NT2/D1 (cell line): ENCODE measurements at places on chromosomes 4 and X.

DNA sequence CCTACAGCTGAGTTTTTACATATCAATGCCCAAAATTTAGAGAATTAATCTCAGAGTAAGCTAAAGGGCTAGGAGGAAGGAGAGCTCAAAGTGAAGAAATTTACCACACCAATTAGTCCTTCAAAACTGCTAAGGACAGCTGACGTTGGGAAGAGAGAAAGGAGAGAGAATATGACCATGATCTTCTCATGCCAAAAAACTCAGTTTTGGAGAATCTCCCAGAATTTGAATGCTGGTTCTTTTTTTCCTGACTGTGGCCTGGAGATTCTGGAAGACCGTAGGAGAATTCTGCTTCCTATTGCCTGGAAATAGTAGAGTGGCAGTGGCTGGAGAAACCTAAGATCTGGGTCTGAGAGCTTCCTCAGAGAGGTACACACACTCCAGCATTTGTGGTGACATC is 834.4 kb upstream of the SLIT2 start:
- DNase-seq, result no peak

DNA sequence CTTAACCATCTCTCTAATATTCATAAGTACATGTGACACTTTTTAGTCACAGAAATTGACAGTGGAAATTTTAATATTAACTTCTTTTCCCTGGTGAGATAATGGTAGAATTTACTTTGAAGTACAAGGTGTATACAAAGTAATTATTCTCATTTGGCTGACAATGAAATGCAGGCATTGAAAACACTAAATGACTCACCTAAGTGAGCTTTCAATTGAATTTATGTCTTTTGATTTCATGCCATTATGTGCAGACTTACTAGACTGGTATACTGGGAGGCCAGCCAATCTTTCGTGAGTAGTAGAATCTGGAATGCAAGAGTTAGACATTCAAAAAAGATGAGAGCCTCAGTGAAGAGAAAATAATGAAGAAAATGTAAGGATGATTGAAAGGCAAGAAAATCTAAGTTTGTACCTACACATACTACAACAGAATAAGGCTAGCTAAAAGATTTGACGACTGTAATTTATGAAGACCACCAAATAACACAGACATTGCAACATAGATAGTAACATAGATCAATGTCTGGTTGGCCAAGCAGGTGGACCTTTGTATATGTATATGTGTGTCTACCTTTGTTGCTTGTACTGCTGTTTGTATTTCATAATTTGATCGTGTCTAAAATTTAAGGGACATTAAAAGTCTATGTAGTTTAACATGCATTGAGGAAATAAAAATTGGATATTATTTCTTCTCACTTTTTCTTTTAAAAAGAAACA is 459.7 kb downstream of the IL15 start:
- DNase-seq, result no peak

GRCh38 chr4:168475745-168476144 is 4.5 kb downstream of the DDX60L start:
- no peak for DNase-seq

DNA sequence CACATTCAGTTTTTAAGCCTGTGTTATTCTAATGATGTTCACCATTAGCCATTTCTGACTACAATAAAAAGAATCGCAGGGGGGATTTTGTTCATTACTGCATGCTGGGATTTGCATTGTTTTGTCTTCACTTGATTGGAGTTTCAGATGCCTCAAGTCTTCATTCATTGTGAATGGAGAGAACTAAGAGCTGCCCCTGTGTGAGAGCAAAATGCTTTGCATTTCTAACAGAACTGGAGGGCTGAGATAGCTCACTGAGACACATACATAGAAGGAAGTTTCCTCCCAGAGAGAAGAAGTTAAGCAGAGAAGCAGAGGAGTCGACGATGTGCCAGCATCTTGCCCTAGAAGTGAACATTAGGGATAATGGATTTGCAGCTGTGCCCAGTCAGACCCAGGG is 113.5 kb upstream of the GATB start:
- DNase-seq, result peak; percentile 54

GRCh38 chr4:184807797-184808712 is 17.7 kb downstream of the ACSL1 start:
- DNase-seq, result peak; percentile 72

- DNase-seq, result no peak
Observed at GRCh38 chr4:52948057-52948423, 85.9 kb downstream of the RASL11B start.

DNA sequence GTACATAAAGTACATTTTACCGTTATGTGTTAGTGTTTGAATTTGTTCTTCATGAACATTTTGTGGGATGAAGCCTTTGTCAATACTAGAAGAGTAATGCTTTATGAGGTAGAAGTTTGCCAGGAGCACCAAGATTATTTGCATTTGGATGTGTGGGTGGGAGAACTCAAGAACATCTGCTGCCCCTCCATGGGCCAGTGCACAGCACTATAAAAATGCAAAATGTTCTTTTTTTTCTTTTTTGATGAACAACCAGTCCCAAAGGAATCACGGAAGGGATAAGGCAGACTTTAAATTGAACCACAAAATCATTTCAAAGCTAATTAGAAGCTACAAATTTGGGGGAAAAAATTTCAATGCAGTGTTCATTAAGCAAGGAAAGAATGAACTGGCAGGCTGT is 300.3 kb upstream of the NWD2 start:
- DNase-seq, result no peak

DNA sequence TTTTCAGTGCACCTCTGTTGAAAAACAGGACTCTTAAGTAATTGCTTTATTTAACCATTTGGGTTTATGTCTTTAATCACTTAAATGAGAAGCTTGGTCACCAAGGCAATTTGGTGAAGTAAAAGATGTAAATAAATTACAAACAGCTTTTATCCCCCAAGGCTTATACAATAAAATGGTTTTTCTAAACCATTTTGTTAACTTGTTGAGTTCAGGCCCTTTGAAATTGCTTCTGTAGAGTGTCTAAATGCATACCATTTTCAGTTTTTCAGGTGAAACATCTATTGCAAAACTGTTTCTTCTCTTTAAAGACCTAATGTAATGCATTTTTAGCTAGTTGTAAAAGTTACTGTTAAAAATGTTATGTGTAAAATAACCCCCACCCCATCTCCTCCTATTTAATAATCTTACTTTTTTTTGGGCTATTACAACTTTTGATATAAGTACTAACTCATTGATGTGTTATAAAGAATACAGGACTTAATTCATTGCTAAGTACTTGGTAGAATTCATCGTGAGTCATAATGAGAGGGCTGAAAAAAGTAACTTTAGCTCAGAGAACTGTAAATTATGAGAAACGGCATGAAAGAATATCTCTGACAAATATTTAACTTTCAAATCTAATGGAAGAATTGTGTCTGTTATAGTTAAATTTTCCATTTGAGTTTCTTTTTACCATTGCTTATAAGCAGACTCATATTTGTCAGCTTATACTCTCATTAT is 4.5 kb downstream of the RAPGEF2 start:
- no peak for DNase-seq

- DNase-seq, result no peak
Observed at GRCh38 chrX:150790021-150790420, 96.8 kb downstream of the MTMR1 start.

GRCh38 chr4:9923195-9923812 is 98.0 kb downstream of the SLC2A9 start:
- no peak for DNase-seq

DNA sequence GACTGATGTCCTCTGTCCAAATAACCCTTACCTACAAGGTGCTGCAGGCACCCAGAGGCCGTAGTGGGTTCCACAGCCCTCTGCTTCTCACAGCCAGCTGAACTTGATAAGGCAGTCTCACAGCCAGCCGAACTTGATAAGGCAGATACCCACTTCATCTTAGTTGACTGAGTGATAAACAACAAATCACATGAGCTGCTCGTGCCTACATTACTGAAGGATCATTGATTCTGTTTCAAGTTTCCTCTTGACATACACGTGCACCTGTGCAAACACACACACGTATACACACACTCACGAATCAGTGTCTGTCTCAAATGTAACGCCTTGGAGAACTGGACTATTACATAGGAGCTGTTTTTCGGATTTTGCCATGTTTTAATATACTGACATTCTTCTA is 276.3 kb downstream of the DCTD start:
- no peak for DNase-seq

DNA sequence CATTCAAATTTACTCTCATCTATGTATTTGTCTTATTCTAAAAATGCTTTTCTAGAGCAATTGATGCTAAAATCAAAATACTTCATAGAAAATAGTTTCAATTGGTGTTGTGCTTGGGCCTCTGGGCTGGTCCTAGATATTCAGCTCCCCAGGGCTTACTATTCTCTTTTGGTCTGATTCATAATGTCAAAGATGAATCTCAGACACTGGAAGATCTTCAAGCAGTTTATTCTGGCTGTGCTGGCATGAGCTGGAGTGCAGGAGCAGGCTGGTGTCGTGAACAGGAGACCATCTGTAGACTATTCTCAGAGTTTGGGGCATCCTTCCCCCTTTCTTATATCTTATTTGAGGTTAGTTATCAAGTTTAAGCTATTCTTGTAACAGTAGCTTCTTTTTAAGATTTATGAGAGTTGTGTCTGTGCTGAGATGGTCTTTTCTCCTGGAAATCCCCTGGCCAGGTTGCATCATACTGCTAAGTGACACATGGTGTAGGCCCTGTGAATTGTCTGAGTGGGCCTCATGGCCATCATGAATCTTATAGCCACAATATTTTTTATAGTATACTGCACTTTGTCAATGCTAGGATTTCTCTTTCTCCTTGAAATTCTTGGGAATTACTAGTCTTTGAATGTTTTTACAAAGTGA is 1624.0 kb upstream of the IGFBP7 start:
- DNase-seq, result no peak

DNA sequence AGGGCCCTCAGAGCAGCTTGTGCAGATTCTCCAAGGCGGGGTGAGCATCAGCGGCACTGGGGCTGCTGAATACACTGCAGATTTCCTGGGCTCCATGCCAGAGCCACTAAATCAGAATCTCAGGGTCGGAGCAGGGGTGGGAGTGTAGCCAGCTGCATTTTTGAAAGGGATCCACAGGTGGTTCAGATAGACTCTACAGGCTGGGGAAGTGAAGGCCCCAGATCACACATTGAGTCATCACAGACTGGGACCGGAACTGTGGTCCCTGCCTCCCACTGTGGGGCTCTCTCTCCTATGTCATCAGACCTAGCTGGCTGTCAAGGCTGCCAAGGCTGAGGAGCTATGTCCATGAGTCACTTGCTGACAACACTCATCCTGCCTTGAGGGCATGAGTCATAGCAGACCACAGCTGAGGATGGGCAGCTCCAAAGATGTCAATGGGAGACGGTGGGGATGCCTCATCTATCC is 162.3 kb upstream of the MAMLD1 start:
- no peak for DNase-seq

DNA sequence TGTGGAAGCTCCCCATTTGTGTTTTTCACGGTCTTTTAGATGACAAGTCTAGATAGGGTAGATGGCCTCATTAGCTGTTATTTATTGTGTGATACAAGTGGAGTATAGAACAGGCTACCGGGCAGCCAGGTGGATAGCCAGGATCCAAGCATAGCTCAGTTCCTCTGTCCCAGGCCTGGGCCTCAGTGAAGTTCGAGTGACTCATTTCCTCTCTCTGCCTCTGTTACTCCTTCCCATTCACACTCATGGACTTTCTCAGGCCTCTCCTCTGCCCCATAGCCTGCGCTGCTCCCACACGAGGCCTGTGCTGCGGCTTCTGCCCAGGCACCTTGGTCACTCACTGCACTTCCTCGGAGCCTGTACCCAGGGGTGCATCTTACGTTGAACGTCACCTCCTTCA is 54.5 kb downstream of the TENM3 start:
- no peak for DNase-seq

- DNase-seq, result no peak
Observed at GRCh38 chr4:163344147-163345125, 744 bp downstream of the NPY5R start.

DNA sequence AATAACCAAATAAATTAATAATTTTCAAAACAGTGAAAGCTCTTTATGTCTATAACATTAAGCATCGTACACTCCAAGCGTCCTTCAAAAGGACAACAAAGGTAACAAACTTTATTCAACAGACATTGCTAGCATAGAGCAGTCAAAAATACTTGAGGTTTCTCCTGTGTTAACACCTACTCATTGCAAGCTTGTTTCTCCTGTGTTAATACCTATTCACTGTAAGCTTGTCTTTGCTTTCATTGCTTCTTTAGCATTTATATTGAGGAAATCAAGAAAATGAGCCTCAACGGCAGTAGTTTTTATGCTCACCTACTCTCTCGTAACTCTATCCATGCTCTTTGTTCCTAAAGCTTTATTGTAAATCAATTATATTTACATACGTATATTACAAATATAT is 3.5 kb downstream of the SPOCK3 start:
- DNase-seq, result no peak

- DNase-seq, result no peak
Observed at GRCh38 chrX:49233176-49233575, at the start of gene CACNA1F. Gene CACNA1F, minus strand, starts transcription at chrX:49233340. Its CDS starts 31 bp downstream, at chrX:49233309.

- DNase-seq, result no peak
Observed at GRCh38 chr4:15689540-15689939, 7.9 kb downstream of the FAM200B start.

DNA sequence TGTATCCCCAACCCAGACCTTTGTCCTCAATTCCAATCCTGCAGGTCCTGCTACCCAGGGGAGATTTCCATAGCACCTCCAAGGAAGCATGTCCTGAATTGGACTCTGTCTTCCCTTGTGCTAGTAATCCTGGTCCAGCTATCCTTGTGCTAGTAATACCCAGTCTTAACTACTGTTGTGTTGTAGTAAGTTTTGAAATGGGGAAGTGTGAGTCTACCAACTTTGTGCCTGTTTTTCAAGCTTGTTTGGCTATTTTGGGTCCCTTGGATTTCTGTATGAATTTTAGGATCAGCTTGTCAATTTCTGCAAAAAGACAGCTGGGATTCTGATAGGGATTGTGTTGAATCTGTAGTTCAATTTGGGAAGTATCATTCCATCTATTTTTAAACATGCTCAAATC is 51.4 kb downstream of the CD99L2 start:
- no peak for DNase-seq

GRCh38 chr4:7890635-7891393 is 48.8 kb downstream of the AFAP1 start:
- no peak for DNase-seq

DNA sequence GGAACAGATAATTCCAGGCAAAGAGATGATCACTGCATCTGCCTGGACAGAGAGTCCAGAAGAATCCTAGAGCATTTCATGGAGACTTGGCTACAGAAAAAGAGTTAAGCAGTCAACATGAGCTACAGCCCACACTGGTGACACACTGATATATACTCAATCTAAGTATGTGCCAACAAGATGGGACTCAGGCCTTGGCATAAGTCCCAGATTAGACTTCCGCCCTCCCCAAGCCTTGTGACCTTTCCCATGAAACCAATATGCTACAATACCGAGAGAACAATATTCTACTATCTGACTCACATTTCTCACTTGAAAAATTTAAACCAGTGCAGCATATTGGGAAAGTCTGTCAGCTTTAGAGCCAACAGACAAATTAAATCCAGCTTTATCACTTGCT is 65.7 kb upstream of the SLITRK2 start:
- no peak for DNase-seq
